Motor neuron (in vitro differentiated cells): ENCODE measurements at places on chromosomes 1 and 21. TPM values are rescaled to one million over a fixed set of nuclear protein-coding genes. Genes with fewer than 3 reads are reported as not detected.

SPRR3 gene
- 0.85 and 1.6 TPM in 2 replicates for total RNA-seq

SDCCAG8 gene
- 68.1 and 68.7 TPM in 2 replicates for total RNA-seq

LEFTY1 gene
- 1.4 and 2.2 TPM in 2 replicates for total RNA-seq

ARHGAP29 gene
- 59.9 and 89.1 TPM in 2 replicates for total RNA-seq

TSTD1 gene
- 1.2 and 2.2 TPM in 2 replicates for total RNA-seq

AVPR1B gene
- total RNA-seq: 0.05 and 0.13 TPM in 2 replicates

CR1 gene
- not detected in 2 replicates for total RNA-seq

OR2M3 gene
- 0.67 and 0.77 TPM in 2 replicates for total RNA-seq

FOXO6 gene
- 2.6 and 3.0 TPM in 2 replicates for total RNA-seq

TMEM52 gene
- 1.5 and 2.2 TPM in 2 replicates for total RNA-seq

A3GALT2 gene
- total RNA-seq: not detected in 2 replicates

B3GALT5 gene
- total RNA-seq: 1.0 and 1.3 TPM in 2 replicates

IGSF21 gene
- 4.9 and 5.3 TPM in 2 replicates for total RNA-seq

MYOC gene
- total RNA-seq: 0.43 TPM in 1 of 2 replicates, not detected in the other
